Brain (organoid and tissue), 16 donors: ENCODE measurements at places on chromosomes 11 and 22.

DNA sequence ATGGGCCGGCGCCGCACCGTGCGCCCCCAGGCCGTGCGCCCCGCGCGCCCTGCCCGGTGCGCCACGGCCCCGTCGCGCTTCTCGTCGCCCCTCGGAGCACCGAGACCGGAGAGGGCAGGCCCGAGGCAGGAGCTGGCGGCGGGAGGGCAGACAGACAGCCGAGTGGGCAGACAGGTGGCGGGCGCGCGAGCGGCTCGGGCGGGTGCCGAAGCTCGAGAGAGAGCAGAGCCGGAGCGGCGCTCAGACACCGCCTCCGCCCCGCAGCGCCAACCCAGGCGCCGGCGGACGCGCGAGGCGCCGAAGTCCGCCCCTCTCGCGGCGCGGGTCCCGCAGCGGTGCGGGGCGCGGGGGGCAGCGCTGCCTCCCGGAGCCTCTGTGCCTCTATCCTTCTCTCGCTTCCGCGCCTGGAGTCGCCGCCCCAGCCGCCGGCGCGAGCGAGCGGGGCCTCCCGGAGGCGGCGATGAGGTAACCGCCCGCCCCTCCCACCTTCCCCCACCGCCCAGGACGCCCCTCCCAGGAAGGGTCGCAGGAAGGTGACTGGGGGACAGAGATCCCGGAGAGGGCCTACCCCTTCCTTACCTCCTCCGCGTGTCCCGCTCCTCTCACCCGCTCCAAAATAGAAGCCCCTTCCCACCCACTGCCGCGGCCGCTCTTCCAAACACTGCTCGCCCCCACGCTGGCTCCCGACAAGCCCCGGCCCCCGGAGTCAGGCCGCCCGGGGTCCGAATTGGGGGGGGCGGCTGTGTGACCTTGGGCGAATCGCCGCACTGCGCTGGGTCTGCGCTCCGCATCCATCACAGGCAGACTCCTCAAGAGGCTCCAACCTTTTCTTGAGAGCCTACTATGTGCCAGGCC is at the start of gene RASL10A:
RASL10A (minus strand) TSS at position 412 of the 855 bp plus-strand sequence. CDS start 451 bp downstream, outside the sequence.
- peak; percentile 43 for DNase-seq

- no peak for DNase-seq
These were observed 27.9 kb downstream of the LINC01488 start for GRCh38 chr11:69509381-69509780.

GRCh38 chr11:18265949-18266348 is at the start of gene SAA1:
Gene SAA1, plus strand, starts transcription at chr11:18266264. Its CDS starts 624 bp downstream, at chr11:18266888.
- no peak for DNase-seq

- no peak for DNase-seq
These were observed 7.0 kb downstream of the PC start for GRCh38 chr11:66951135-66951534.

DNA sequence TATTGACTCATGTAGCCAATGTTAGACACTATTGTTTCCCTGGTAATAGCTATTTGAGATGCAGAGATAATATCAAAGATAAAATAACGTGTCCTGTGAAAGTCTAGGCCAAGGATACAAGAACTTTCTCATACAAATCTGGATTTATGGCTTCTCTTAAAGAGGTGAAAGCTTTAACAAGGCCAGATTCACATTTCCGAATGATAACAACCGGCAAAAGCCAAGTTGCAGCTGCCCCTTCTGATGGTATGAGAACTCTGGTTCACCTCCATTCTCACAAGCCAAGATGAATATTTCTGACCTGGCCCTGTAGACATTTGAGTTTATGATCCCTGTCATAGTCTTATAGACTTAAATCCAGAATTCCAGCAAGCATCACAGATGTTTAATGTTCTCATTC is 230.4 kb upstream of the ZC3H12C start:
- DNase-seq, result no peak

DNA sequence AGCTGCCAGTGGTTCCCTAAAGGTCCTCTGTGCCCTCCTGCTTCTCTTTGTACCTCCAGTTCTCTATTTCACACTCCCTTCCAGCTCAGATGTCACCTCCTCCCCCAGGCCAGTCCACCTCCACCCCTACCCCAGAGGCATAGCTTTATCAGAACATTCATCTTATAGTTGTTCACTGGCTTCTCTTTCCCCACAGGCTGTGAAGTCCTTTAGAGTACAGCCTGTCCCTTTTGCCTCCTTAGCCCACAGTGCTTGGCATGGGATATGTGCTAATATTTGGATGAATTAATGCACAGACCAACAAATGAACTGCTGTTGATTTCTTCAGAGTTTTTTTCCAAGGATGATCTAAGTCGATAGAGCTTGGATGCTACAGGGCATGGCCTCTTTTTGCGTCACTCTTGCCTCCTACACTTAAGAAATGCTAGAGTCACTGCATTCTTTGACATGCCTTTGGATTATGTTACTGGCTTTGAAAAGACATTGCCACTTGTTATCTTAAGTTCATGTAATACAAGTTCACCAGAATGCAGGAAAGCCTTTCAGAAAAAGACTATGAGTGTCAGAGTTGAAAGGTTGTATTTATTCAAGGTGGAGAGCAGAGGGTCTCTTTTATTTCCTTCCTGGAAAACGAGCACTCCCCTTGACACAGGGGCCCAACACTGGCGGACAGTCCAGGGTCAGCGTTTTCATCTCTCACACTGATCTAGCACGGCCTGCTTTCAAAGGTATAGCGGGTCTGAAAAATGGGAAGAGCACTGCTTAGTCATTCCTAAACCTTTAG is 75.7 kb downstream of the PISD start:
- no peak for DNase-seq

DNA sequence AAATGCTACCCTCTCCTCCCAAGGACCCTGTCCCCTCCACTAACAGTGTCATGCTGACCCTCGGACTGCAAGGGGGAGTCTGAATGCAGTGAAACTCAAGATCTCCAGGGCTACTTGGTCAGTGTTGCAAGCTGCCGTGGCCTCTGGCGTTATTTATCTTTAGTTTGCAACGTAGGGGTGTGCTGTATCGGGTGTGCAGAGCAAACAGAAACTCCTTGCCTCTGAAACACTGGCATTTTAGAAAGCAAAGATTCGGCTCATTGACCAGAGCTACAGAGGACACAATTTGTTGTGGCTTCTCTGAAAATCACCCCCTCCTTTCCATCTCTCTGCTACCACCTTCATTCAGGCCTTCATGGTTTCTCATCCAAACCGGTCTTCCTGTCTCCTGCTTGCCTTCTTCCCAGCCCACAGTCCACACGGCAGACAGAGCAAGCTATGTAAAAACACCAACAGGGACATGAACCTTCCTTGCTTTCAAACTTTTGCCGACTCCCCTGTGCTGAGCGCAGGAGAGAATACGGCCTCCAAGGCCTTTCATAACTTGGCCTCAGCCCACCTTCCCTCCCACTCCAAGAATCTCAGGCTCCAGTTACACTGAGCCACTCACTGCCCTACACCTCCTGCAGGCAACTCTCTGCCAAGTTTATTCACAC is 14.9 kb downstream of the FZD4 start:
- DNase-seq, result no peak

DNA sequence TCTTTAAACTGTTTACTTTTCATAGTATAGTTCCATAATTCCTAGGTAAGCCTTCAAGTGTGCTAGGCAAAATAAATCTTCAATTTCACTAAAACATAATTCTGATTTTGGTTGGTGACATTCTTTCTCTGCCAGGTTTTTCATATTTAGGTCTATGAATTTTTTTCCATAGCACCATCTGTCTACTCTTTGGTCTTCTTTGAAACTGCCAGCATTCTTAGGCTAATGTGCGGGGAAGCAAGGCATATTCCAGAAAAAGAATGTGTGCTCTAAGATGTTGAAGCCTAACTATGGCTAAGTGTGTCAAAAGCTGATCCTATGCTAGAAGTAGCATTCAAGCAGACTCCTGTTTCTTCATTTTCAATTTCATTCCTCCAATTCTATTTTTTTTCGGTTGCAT is 213.9 kb upstream of the C11orf87 start:
- no peak for DNase-seq

DNA sequence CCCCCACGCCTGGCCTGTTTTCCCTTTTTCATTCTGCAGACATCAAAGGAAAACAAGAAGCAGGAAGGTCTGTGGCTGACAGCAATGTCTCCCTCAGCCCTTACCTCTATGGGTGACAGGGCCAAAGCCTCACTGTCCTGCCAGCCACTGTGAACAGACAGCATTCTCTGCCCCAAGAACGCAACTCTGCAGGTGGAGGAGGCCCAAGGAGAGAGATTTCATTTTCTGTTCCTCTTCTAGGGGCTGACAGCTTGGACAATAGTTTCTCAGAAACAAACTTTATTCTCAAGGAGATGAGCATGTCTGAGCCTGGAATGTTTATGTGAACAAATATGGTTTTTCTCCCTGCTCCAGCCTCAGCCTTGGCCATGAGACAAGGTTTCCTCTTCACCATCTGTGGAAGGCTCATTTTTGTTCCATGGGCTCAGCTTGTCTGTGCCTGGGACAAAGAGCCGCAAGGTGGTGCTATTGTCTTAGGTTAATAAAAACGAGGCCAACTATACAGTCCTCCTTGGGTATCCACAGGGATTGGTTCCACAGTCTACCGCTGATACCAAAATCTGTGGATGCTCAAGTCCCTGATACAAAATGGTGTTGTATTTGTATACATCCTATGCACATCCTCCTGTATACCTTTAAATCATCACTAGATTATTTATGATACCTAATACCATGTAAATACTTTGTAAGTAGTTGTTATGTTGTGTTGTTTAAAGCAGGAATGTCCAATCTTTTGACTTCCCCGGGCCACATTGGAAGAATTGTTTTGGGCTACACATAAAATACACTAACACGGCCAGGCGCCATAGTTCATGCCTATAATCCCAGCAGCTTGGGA is 5.8 kb downstream of the PIWIL3 start:
- DNase-seq, result peak; percentile 65

DNA sequence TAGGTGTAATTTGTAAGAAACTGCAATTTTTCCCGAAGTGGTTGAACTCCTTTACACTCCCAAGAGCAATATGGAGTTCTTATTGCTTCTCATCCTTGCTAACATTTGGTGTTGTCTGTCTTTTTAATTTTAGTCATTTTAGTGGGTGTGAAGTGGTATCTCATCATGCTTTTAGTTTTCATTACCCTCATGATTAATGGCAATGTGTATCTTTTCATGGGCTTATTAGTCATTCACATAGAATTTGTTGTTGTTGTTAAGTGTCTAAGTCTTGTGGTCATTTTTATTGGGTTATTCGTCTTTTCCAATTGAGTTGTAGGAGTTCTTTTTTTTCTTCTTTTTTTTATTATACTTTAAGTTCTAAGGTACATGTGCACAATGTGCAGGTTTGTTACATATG is 238.3 kb upstream of the SESN3 start:
- no peak for DNase-seq

GRCh38 chr11:86787018-86787536 is 13.3 kb upstream of the PRSS23 start:
- no peak for DNase-seq

DNA sequence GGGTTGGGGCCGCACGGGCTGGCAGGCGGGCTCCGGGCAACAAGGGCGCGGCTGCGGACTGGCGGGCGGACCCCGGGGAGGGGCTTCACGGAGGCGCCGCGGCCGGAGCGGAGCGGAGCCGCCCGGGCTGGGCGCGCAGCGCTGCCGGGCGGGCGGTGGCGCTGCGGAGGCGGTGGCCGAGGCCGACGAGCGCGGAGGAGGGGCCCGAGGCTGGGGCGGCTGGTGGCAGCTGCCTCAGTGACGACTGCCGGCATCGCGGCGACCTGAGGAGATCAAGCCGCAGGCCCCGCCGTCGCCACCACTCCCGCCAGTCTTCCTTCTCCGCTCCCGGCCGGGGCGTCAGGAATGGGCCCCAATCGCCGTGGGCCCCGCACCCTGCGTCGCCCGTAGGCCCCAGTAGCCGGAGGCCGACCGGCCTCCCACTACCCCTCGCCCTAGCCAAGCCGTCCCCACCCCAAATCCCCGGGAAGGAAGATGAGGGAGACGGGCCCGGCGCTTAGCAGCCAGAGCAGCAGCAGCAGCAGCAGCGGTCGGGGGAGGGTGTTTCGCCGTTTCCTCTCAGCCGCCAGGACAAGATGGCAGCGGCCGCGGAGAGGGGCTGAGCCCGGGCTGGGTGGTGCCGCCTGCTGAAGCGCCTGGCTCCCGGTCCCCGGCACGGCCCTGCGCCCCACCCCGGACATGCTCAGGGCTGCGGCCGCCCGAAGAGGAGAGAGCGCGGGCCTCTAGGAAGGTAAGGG is at the start of gene HIPK3:
HIPK3 (plus strand) TSS at position 222 of the 737 bp plus-strand sequence.
- DNase-seq, result peak; percentile 93

DNA sequence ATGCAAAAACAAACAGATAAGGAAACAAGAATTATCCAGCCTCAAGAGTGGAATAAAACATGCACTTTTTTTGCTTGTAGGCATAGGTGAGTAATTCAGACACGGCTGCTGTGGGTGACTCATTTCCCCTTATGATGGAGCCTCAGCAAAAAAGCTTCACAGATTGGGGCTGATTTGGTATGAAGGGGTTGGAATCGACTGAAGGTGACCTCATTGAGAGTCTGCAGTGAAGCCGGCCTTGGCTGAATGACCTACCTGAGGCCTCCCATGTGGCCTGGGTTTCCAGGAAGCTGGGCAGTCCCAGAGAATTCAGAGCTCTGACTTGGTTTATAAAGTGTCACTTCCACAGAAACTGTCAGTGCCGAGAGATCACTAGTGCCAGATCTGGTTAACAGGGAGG is 34.2 kb upstream of the VPREB1 start:
- DNase-seq, result no peak

DNA sequence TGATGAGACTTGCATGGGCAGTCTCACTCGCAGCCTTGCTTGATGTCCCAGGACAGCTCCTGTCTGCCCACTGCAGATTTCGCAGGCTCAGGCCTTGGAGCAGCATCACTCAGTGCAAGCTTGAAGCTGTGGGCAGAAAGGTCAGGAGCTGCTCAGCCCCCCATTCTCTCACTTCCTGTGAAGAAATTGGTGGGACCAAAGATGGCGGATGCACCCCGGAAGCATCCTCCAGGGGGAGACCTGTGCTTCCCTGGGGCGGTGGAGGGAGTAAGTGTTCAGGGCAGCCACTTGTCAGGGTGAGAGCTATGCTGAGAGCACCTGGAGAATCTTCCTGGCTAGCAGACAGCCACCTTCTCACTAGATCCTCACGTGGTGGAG is 11.3 kb downstream of the PLAAT2 start:
- no peak for DNase-seq

GRCh38 chr11:33696411-33696810 is 4.2 kb downstream of the C11orf91 start:
- DNase-seq, result no peak

- no peak for DNase-seq
These were observed 56.1 kb downstream of the IGLL5 start for GRCh38 chr22:22943521-22944267.
